Tibial artery (tissue), 4 donors: ENCODE measurements at places on chromosomes 11 and 22.

- DNase-seq, result no peak
Measured at GRCh38 chr11:77183431-77183984, 55.5 kb downstream of the MYO7A start.

DNA sequence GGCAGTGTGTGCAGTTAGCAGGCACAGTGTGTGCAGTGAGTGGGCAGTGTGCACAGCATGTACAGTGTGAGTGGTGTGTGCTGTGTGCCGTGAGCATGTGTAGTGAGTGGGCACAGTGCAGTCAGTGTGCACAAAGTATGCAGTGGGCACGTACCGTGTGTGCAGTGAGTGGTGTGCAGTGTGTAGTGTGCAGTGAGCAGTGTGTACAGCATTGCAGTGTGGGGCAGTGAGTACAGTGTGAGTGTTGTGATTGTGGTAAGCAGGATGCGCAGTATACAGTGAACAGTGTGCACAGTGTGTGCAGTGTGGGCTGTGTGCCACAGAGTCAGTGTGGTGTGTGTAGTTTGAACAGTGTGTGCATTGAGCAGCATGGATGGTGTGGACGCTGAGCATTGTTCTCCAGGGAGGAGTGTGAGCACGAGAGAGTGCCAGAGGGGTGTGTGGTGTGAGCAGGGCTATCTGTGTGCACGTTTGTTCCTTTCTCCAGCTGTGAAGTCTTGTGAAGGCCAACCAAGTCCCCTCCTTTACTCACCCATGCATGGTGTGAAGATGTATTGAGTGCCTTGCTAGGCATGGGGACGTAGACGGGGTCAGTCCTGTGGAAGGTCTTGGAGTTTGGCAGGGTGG is 3.0 kb downstream of the SHANK3 start:
- DNase-seq, result no peak

- DNase-seq, result no peak
Measured at GRCh38 chr11:96373826-96374225, 15.9 kb downstream of the CCDC82 start.

- no peak for DNase-seq
Measured at GRCh38 chr11:67252831-67253239, 13.4 kb upstream of the GRK2 start.

DNA sequence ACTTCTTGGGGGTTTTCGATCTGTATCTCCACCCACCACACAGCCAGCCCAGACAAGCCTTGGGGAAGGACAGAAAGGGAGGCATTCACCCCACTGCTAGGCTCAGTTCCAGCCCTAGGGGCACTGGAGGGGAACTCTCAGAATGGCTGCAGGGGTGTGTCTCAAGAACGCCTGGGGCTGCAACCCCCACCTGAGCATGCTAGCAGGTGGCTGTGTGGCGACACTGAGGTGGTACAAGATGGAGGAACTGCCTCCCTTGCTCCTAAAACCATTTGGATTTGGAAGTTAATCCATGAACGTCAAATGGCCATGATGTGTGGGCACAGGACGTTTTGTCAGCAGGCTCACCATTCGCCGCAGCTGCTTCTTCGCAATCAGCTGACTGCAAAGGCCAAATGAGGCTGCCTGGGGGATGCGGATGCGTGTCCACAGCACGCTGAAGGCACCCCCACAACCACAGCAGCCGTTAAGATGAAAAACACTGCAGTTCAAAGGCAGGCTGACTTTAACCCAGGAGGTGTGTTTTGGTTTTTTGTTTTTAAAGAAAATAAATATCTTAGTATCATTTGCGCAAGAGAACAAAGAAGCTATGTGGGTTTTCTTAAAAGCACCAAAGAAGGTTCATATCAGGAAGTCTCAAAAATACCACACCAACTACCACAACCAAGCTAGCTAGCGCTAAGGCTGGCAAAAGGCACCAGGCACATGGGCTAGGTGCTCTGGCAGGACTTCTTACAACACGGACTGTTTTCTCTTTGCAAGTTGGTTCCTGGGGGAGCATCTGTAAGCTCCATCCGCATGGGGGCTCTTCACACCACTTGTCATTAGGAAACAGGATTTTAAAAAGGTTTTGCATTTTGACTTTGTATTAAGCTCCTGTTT is 22.2 kb upstream of the NAP1L4 start:
- DNase-seq, result no peak

DNA sequence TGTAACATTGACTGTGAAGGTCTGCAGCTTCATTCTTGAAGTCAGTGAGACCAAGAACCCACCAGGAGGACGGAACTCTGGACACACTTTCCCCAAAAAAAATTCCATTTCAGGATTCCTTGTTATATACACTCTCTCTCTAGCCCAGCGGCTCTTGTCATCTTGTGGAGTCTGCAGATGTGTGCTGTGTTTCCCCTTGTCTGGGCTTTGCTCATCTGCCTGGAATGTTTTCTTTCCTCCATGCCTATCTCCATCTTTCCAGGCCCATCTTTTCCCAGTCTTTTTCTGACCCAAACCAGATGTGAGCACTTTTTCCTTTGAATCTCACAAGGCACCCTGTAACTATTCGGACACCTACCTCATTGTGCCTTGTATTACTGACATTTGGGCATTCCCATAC is 5.1 kb upstream of the DRG1 start:
- no peak for DNase-seq

DNA sequence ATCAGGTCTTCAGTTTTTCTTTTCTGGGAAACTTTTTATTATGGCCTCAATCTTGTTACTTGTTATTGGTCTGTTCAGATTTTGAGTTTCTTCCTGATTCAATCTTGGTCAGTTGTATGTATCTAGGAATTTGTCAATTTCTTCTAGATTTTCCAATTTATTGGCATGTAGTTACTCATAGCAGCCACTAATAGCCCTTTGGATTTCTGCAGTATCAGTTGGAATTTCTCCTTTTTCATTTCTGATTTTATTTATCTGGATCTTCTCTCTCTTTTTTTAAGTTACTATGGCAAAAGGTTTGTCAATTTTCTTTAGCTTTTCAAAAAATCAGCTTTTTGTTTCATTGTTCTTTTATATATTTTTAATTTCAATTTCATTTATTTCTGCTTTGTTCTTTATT is 419.6 kb upstream of the KIRREL3 start:
- DNase-seq, result no peak
